ENCODE measurements at places on chromosomes 6 and 20.
A peak's percentile ranks its signal among the peaks of the same experiment; 100 is the strongest.

DNA sequence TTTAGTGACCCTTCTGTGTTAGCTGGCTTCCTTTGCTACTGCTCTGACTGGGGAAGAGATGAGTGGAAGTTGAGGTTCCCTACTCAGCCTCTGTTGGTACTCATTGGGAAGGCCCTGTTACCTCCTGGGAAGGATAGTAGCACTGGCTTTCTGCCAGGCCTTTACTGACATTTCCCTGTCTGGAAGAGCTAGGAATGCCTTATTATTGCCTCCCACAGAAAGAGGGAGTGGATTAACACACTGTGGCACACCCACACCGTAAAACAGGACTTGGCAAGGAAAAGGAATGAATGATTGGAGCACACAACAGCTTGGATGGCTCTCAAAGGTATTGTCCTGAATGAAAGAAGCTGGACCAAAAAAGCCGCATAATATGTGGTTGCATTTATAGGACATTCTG, 12.2 kb downstream of the ZNF831 start:
- DNase-seq = no peak

DNA sequence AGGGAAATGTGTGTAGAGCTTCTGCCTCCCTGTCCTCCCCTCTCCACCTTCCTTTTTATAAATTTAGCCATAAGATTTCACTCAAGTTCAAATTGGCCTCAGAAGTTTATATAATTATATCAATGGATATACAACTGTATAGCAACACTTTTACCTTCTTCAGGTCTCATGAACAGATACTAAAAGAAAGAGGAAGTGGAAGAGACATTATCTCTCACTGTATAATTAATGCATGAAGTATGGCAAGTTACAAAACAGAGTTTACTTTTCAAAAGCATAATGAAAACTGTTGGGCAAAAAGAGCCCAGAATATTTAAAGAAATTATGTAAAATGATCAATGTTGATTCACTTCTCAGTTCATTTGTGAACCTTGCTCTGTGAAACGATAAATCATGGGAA, 99.7 kb downstream of the PDE7B start:
- no peak for DNase-seq

- DNase-seq = peak; percentile 74
These were observed 41.3 kb upstream of the DDR1 start for GRCh38 chr6:30842754-30843610.

DNA sequence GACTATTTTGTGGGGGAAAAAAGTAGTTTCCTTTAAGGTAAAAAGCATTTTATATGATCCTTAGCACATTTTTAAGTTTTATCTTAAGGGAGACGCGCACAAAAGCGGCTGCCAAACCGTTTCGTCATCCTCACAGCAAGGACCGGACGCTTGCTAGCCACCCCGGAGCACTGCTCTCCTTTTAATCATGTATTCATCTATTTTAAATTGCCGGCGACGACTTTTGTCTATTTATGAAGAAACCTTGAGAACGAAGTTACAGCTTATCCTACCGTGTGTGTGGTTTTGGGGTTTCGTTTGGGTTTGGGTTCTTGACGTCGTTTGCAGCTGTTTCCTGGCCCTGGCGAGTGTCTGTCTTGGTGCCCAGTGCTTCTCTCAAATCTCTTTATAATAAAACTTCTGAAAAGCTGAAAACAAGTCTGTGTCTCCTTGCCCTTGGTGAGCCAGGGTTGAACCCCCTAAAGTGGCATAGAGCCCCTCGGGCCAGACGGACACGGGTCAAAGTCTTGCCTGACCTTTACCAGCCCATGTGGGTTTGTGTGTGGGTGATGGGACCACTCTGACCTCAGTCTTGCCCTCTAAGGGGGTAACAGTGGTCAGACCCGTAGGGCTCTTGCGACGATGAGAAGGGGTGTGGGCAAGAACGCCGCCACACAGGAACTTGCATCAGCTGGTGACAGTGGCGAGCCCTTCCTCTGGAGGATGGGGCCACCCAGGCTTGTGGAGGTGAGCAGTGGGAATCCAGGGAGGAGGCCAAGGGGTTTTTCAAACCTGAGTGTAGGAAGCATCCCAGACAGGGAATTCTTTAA, 117.6 kb downstream of the JPH2 start:
- no peak for DNase-seq

GRCh38 chr20:12512755-12513154, 496.0 kb upstream of the SPTLC3 start:
- no peak for DNase-seq

Measured in choroid plexus epithelial cell (primary cell).